ENCODE measurements at places on chromosomes 5 and 9.

DNA sequence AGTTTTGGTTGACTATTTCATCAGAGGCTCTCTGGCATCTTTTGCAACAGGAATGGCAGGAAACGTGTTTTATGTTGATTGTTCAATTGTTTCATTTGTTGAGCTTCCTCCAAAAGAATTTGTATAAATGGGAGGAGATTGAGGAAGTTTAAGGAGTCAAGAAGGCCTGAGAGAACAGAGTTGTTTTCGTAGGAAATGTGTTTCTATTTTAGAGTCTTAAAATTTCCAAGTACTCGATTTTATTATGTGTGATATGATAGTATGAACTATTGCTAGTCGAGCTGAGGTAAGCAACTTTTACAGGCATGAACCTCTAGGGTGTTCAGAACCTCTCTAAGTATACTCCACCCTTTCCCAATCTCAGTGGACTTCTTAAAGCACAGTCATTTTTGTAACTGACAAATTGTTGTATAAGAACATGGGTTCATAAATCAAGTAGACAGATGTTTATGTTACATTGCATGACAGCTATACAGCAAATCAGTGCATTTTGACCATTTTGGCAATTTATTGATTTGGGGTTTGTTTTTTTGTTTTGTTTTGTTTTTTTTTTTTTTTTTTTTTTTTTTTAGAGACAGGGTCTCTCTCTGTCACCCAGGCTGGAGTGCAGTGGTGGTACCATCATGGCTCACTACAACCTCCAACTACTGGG lies 47.4 kb downstream of the POLK start:
- DNase-seq: no peak

- no peak for DNase-seq
Observed at GRCh38 chr5:350355-350754, 28.8 kb downstream of the AHRR start.

DNA sequence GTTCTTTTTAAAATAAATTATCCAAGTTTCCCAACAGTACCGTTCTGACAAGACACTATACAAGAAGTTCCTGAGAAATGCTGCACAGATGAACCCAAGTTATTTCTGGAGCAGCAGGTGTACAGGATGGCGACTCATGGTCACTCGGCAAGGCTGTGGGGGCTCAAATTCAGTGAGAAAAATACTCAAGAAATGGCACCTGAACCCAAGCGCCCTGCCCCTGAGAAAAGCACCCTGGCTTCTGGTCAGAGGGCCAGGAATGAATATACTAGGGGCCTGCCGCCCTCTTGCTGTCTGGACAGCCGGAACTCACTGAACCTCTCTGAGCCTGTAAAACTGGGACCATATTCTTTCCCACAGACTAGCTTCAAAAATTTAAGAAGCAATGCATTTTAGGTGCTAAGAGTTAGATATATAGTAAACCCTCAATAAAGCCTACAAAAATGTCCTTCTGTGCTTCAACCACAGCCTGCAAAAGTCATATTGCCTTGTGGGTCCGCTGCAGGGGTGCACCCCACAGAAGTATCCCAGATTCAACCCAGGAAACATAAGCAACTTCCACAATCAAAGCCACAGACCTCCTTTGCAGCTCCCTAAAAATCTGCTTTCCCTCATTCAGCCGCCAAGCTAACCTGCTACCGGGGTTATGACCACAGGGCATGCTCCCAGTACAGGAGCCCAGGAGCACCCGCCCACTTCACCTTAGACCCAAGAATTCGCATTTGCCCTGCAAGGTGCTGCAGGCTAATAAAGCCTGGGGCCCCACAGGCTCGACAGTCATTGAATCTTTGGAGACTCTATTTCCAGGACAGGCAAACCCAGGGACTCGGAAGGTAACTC lies 1.4 kb downstream of the RAPGEF1 start:
- no peak for DNase-seq

GRCh38 chr5:4197151-4197550 lies 601.5 kb downstream of the IRX1 start:
- DNase-seq: no peak

DNA sequence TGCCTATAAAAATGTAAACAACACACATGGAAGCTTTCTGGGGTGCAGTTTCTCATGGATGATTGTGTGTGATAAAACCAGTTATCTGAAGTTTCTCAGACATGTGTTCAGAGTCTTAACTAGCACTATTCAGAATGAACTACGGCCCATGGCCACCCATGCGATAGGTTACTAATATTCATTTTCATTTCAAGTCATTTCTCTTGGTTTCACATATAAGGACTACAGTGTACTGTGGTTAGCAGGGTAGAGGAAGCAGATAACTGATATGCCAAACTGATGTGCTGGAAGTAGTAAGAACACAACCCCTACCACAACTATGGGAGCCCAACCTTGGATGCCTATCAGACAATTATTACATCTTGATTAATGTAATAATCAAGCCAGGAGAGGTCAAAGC lies 372.1 kb downstream of the DTWD2 start:
- no peak for DNase-seq

DNA sequence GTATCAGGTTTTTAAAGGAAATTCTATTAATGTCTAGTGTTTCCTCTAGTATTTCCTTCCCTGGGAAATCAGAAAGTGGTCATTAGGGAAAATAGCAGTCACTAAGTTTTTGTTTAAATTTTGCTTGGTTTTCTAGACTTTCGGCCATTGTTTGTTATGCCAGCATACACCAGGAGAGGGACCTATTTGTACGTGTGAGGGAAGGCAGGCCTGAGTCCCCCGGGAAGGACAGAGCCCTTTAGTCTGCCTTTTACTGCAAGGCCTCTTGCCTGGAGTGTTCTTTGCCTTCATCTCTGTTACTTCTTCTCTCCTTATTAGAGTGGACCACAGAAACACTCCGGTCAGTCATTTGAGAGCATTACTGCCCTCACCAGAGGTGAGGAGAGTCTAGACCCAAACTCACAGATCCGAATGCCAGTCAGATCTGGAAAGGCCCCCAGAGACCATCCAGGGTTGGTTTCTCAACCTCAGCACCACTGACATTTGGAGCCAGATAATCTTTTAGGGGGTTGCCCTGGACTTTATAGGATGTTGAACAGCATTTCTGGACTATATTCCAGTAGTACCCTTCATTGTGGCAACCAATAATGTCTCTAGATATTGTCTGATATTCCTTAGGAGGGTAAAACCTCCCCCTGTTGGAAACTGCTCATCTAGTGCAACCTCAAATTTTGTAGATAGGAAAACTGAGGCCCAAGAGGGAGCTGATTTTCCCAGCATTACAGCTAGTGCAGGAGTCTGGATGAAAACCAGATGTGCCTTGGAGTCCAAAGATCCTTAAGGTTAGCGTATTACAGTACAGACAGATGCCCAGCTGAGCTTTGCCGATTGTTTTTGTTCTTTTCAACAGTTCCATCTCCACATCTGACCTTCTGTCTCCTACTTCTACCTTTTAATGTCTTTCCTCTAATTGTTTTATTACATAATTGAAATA lies 93.0 kb upstream of the NIPAL4 start:
- no peak for DNase-seq

GRCh38 chr5:147510885-147511284 lies 1.0 kb upstream of the DPYSL3 start:
- no peak for DNase-seq

- DNase-seq: no peak
Observed at GRCh38 chr5:94693845-94694370, 75.4 kb downstream of the SLF1 start.

GRCh38 chr5:16866795-16867576 lies 69.1 kb downstream of the MYO10 start:
- no peak for DNase-seq

GRCh38 chr9:133606708-133607025 lies 2.5 kb downstream of the FAM163B start:
- no peak for DNase-seq

GRCh38 chr5:127556609-127557334 lies 39.3 kb downstream of the PRRC1 start:
- no peak for DNase-seq

DNA sequence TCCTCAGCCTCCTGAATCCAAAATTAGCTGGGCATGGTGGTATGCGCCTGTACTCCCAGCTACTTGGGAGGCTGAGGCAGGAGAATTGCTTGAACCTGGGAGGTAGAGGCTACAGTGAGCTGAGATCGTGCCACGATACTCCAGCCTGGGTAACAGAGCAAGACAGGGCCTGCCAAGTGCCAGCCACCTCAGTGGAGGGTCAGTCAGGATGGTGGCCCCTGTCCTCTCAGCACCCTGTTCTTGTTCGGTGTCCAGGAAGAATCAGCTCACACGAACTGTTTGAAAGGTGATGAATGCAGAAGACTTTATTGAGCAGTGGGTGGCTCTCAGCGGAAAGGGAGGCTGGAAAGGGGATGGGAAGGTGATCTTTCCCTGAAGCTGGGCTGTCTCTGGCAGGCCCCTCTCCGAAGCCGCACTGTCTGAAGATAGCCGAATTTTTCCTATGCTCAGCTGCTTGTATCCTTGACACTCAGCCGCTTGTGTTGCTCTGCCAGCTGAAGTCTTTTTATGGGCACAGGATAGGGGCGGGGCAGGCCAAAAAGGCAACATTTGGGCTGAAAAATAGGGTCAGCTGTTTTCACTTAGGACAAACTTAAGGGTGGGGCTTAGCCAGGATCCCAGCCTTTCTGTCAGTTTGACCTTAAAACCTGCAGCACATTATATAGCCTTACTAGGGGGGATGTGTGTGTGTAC lies 50.9 kb downstream of the UBE2R2 start:
- no peak for DNase-seq

DNA sequence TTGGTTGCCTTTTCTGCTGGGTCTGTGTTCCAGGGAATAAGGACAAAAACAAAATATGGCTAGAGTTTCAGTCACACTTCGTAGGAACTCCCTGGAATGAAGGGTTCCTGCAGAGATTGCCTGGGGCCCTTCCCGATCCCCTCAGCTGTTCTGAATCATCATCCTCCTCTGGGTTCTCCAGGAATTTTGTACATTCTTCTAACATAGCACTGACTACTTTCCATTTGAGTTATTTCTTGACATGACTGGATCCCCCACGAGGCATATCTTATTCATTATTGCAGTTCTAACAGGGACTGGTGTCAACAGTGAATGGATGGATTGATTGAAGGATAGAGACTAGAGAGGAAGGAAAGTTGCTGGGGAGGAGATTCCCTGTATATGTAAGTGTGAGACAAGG lies 49.2 kb upstream of the TNC start:
- no peak for DNase-seq

GRCh38 chr9:34545497-34545896 lies 22.7 kb upstream of the ENHO start:
- DNase-seq: no peak
